ENCODE measurements at places on chromosomes 6 and 20. TPM values are rescaled to one million over a fixed set of nuclear protein-coding genes. Genes with fewer than 3 reads are reported as not detected.

Gene ABHD16B
- polyA plus RNA-seq: not detected

Gene FAM209B
- 0.37 TPM for polyA plus RNA-seq

Gene SGK2
- 79.5 TPM for polyA plus RNA-seq

Gene CST2
- 0.14 TPM for polyA plus RNA-seq

Gene YIPF3
- 163 TPM for polyA plus RNA-seq
